Heart right ventricle (tissue), 16 donors: ENCODE measurements at places on chromosomes 3 and 15. TPM values are rescaled to one million over a fixed set of nuclear protein-coding genes. Genes with fewer than 3 reads are reported as not detected.

Gene GUCA1C
- 10.7 TPM for total RNA-seq

Gene POLQ
- total RNA-seq, result 0.45 TPM

Gene GPR27
- 0.95 TPM for total RNA-seq

Gene TTC21A
- total RNA-seq, result 1.2 TPM

Gene REC114
- not detected for total RNA-seq

Gene C3orf49
- total RNA-seq, result not detected

Gene TMOD2
- 6.6 TPM for total RNA-seq

Gene SCN11A
- total RNA-seq, result 0.04 TPM

Gene SNTN
- not detected for total RNA-seq
